ENCODE measurements at places on chromosomes 16 and 17.

DNA sequence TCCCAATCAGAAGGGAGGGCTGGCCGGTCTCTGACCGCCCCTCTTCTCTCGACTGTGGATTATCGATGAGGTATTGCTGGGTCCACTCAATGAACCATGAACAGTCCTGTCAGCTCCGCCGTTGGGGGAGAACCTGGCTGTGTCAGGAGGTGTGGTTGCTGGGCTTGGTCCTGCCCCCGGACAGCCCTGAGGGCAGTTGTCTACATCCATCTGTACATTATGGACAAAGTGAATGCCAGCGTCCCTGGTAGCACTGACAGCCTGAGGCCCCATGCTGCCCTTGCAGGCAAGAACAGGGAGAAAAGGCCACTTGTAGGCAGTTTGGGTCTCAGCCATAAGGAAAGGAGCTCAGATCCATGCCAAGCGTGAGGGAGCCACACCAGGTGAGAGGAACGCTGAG, 38.9 kb downstream of the ST3GAL2 start:
- DNase-seq = no peak

GRCh38 chr16:72657791-72658190, 390.1 kb downstream of the ZFHX3 start:
- no peak for DNase-seq

DNA sequence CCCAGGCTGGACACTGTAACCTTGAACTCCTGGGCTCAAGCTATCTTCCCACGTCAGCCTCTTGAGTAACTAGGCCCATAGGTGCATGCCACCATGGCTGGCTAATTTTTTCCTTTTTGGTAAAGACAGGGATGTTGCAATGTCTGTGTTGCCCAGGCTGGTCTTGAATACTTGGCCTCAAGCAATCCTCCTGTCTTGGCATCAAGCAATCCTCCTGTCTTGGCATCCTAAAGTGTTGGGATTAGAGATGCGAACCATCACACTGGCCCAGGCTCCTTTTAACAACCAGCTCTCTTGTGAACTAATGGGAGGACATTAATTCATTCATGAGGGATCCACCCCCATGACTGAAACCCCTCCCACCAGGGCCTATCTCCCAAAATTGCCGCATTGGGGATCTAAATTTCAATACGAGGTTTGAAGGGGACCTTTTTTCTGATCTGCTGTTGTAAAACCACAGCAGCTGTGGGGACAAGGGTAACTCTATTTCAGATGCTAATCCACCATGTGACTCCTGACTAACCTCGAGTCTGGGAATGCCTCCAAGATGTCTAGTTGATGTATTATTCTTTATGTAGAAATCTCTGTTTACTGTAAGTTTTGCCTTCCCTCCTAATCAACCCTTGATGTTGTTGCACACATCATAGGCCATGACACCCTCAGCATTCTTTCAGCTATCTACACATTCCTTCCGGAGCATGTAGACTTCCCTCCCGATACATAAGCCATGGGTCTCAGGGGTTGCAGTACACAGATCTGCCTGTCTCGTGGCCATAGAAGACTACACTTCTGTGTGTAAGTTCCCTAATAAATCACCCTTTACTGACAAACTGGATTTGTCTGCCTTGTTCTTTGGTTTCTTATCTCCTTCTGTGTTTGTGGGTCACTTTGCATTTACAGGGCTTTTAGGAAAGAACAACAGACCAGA, 37.6 kb downstream of the RNF112 start:
- DNase-seq = no peak

GRCh38 chr17:51699303-51699702, 439.0 kb downstream of the UTP18 start:
- no peak for DNase-seq

GRCh38 chr17:8175795-8176196, 384 bp downstream of the TMEM107 start:
- no peak for DNase-seq

DNA sequence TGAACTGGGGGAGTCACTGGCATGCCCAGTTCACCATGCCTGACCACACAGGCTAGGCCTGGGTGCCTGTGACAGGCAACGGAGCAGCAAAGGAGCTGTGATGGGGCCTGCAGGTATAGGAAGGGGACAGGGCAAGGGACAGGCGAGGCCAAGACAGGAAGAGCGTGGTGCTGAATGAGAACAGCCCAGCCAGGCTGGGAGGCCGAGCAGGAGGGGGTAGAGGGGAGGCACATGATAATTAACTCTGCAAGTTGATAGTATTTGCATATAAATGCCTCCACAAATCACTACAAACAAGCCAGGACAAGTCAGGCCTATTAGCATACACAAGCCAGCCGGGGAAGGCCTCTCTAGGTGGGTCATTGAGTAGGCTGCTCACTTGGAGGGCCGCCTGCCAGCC, 7.8 kb downstream of the ZFHX3 start:
- DNase-seq = no peak

DNA sequence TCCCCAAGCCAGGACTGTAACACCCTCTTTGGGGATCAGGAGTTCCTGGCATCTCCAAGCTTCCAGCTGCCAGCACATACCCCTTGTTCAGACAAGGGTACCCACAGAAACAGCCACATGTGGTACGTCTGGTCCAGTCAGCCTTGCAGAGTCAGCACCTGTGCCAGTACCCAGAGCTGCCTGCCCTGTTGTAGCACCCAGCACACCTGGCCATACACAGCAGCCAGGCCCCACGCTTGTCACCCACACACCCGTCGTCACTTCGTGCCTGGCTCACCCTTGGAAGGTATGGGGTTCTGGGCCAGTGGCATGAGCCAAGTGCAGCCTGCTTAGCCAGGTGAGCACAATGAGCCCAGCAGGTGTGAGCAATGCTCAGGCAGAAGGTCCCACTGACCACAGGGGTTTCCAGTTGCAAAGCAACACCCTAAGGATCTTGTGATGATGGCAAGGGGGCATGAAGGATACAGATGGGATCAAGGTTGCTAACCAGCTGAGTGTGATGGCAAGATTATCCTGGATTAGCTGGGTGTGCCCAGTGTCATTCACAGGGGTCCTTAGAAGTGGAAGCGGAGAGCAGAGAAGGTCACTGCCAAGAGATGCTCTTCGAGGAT, 202.3 kb downstream of the CPPED1 start:
- no peak for DNase-seq

DNA sequence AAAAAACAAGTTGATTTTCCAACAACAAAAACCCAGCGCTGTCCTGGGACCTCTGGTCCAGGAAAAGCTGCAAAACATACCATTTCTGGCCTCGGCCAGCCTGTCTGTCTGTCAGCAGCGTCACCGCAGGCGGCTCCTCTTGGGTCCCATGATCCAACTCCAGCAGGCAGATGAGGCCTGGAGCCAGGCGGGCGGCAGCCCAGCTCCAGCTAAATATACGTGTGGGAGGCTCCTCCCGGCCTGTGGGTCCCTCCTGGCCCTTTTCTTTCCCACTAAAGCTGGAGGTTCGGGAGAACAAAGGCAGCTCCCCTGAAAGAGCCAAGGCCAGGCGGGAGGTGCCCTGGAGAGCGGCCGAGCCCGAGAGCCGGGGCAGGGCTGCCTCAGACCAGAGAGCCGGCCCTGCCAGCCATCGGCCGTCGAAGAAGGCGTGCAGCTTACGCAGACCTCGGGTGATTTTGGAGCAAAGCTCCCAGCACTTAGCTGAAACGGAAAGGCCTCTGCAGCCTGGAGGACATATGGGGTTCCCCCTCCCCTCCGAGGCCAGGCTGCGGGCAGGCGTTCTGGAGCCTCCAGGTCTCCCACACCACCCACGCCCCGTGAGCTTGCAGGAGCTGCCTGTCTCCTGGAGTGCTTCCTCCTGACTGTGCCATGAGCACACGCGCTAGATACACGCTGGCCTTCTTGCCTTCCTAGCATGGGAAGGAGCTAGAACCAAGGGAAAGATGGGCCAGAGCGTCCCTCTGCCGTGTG, 19.9 kb upstream of the JPH3 start:
- DNase-seq = no peak

- DNase-seq = no peak
These were observed 301.6 kb upstream of the C16orf82 start for GRCh38 chr16:26765087-26765486.

- no peak for DNase-seq
These were observed 49.9 kb upstream of the SREBF1 start for GRCh38 chr17:17886726-17887125.

GRCh38 chr17:66466840-66467367, 164.5 kb downstream of the PRKCA start:
- DNase-seq = peak; percentile 60

DNA sequence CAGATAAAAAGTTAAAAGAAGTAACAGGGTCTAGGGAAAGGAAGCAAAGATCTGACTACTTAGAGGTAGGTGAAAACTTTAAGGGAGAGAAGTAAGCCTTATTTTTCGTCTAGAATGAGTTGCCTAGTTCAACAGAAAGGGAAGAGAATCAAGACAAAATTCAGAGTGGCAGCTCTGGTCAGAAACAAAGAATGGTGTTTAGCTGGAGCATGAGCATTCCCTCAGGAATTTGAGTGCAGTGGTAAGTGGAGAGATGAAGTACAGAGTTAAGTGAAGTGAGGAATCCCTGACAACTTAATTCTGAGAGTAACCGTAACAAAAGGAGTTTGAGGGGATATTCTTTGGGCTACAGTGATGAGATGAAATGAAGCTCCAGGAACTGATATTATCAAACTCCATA, 11.5 kb downstream of the SMG6 start:
- no peak for DNase-seq

GRCh38 chr16:12917246-12917645, 15.8 kb downstream of the SHISA9 start:
- no peak for DNase-seq

- DNase-seq = no peak
These were observed 686 bp downstream of the MLST8 start for GRCh38 chr16:2205967-2206313.

DNA sequence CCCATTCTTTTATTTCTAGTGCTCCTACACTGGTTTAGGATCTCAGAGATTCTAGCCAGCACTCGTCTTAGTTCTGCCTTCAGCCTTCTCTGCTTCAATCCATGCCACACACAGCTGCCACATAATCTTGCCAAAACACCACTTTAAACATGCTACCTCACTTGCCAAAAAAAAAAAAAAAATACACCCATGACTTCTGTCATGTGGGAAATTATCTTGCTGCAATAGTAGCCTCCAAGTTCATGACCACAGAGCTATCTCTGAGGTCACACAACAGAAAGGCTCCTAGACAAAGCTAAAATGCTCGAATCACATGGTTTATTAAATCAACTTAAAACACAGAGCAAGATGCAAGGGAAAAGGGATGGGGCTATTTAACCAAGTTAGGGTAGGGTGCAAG, 18.1 kb downstream of the FZD2 start:
- DNase-seq = no peak

- DNase-seq = no peak
These were observed 33.2 kb downstream of the VPS35L start for GRCh38 chr16:19588661-19589060.

DNA sequence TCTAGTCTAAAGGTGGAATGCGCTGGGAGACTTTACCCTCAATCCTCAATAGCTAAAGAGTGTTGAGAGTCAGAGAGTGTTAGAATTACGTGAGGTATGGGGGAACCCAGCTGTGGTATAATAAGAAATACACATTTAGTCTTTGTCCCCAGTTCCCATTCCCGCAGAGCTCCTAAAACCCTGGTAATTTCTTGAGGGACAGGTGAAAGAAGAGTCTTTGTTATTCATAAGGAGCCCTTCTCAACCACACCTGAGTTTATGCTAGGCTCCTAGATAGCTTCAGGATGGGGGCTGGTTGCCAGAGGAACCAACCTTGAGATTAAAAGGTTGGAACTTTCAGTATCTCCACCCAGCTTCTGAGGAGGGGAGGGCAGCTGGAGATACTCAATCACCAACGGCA, 5.8 kb downstream of the ZNF18 start:
- no peak for DNase-seq

DNA sequence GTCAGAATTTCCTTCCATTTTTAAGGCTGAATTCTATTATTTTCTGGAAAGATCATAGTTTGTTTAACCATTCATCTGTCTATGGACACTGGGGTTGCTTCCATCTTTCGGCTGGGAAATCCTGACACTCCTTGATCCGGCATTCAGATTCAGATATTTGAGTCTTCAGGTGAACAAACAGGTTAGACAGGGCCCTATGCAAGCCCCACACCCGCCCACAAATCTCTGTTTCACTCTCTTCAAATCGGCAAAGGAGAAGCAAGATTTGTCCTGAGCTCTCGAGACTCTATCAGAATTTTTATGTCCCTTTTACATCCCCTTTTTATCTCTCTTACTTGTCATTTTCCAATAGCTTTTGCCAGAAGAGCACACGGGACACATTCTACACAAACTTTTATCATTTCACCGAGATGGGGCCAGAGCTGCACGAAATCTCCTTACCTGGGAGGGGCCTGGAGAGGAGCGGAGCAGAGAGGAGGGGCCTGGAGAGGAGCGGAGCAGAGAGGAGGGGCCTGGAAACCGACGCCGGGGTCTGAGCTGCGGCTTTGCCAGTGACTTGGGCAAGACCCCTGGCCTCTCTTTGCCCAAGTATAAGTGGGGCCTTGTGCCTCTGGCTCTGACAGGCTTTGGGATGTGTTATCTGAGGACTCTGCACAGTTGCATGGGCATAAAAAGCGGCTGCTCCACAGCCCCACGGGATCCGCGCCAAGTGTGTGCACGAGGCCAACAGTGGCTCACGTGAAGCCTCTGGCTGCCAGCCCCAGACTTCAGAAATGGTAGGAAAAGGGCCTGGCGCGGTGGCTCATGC, 54.3 kb upstream of the RBFOX3 start:
- no peak for DNase-seq

- no peak for DNase-seq
These were observed 2.8 kb downstream of the CFAP119 start for GRCh38 chr16:30758988-30759491.

DNA sequence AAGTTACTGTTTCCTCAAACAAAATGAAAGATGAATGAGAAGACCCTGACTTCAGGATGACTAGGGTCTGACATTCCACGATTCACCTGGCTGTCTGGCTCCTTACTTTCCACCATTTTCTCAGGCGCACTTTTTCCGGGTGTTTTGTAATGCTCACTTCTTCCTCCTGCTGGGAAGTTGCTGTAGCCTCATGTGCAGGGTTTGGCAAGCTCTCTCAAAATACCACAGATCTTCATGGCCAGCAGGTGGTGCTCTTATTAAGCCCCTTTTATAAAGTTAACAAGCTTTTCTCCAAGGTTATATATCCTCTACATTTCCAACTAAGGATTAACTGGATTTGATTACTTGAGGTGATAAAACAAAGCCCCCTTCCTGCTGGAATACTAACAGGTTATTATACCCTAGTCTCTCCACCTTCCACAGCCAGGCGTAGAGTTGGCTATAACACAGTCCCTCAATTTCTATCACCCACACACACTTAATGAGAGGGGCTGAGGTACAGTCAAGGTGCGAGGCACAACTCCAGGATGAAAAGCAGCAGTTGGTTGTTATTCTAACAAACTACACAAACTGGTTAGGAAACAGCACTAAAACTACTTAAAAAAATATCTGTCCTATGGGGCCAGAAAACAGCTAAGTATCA, 45.4 kb downstream of the STH start:
- peak; percentile 46 for DNase-seq

DNA sequence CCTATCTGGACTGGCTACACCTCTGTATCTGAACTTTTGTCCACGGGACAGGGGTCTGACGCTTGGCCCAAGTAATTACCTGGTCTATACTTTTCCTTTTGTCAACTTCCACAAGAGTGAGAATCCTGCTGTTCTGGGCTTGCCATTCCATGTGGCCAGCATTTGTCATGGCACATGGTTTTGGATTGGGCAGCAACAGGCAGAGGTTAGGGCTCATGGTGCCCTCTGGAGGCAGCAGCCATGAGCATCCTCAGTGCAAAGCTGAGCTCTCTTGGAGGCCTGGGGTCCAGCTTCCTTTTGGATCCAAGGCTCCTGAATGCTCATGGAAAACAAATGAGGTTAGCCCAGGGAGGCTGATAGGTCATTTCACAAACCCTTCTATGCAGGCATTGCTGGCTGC, 7.5 kb upstream of the EDC4 start:
- DNase-seq = no peak

- DNase-seq = no peak
These were observed 1.4 kb downstream of the STARD3 start for GRCh38 chr17:39638317-39638716.
